ENCODE measurements at places on chromosomes 12 and 14.

- DNase-seq: no peak
Measured at GRCh38 chr12:70638639-70639360, 1.6 kb upstream of the PTPRB start.

- DNase-seq: no peak
Measured at GRCh38 chr12:47378222-47378582, 298.4 kb upstream of the AMIGO2 start.

- no peak for DNase-seq
Measured at GRCh38 chr12:120007272-120007671, 18.2 kb downstream of the BICDL1 start.

DNA sequence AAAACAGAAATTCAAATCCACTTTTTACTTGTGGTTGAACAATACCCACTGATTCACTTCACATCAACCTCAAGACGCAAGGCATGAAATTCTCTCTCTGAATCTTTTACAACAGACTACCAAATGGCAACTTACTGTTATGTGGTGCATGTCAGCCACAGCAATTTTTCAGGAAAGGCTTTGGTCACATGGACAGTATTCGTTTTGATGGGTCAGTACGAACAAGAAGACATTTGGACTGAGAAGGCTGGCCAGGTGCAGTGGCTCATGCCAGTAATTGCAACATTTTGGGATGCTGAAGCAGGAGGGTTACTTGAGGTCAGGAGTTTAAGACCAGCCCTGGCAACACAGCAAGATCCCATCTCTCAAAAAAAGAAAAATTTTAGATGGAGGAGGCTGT lies 144.0 kb downstream of the SEC23A start:
- DNase-seq: no peak

DNA sequence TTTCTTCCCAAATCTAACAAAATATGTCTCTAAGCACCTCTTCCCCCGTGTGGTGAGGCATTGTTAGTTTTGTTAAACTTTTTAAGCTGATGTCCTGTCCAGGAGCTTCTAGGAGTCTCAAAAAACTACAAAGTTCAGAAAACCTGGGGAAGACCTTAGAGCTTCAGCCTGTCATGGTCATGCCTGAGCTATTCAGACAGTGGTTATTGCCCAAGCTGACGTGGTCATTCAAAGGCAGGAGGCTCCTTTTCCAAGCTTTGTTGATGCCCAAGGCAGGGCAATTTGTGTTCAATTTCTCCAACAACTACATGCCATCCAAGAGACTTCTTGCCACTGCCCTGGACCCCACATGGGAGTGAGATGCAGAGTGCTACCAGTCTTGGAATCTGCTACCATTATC lies 5.8 kb upstream of the LYZ start:
- no peak for DNase-seq

DNA sequence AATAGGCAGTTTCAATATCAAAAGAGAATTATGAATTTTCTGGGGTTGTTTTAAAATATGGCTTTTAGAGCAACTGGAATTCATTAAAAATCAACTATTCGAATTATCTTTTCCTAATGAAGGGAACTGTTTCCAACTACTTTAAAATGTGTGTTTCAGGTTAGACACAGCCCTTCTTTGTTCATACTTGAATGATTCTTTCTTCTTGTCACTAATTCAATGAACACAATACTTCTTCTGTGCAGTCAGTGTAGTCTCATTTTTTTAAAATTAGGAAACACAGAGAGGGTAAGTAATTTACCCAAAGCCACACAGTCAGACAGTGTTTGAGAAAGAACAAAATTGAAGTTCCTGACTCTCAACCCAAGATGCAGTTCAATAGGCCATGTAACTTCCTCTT lies 414.0 kb downstream of the CCDC91 start:
- no peak for DNase-seq

- no peak for DNase-seq
Measured at GRCh38 chr12:68281322-68282077, 28.1 kb upstream of the IL22 start.

DNA sequence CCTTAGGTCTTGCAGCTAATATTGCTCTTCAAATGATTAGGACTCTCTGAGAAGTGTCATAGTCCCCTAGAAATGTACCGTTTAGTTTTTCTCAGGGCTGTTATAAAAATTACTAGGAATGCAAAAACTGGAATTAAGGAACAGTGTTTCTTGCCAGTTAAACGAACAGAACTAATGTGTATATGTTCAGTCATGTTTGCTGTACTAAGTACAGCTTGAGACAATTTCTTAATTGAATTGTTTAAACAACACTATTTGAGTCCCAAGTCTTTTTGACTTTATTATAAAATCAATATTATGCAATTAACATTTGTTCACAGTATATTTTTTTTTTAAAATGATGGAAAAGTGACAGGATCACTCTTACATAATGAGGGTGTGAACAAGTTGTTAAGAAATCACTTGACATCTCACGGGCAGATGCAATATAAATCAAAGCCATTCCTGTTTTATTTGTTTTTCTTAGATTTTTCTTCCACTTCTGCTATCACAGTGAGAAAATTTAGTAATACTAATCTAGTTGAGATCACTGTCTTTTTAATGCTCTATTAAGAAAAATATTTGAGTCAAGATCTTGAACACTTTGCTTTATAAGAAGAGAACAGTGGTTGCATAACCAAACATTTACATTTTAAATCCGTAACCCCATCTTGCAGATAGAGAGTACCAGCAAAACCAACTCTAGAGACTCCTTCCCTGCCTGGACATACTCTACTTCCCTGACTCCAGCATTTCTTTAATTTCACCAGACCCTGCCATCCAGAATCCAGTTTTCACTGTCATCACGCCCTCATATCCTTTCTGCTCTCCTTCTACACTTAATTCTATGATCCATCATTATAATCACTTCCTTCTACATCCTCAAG lies 140.7 kb upstream of the KITLG start:
- no peak for DNase-seq

- DNase-seq: no peak
Measured at GRCh38 chr14:93049867-93050331, 65.8 kb downstream of the ITPK1 start.

- DNase-seq: no peak
Measured at GRCh38 chr12:43098766-43099550, 453.0 kb downstream of the ADAMTS20 start.
